ENCODE measurements at places on chromosomes 7 and 10. TPM values are rescaled to one million over a fixed set of nuclear protein-coding genes. Genes with fewer than 3 reads are reported as not detected.

DNA sequence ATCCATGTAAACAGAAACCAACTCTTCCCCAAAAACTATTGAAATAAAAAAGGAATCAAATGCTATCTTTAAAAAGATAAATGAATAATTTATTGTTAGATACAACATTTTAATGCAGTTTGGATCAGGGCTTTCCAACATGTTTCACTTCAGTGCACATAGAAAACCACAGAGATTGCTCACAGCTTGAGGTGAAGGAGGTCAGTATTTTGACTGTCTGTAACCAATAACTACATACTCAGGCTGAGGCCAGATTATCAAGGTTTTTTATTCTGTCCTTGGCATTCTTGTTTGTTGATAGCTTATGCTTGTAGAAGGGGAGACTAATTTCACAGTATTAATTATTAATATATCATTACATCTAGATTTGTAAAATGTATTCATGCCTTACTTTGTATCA, 195.5 kb downstream of the PRKG1 start:
- DNase-seq = no peak
- no peak overlapping the region for H3K4me3 ChIP-seq
- H3K36me3 ChIP-seq = no peaks in the 10 kb centered on the region
- no peaks in the 10 kb centered on the region for H3K4me1 ChIP-seq

DNA sequence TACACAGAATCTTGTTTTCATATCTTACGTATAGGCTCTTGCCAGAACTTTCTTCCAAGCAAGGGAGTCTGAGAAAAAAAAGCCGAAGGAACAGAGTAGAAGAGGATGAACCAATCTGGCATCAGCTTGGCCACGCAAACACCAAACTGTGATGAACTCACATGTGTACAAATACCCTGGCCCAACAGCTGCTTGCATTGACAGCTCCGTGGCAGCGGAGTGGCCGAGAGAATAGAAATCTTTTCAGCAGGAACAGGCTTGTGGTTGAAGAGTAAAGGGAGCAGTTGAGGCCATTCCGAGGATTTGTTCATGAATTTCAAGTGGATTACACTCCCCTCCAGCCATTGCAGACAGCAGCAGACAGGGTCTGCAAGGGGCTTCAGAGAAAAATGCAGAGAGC, 173.8 kb upstream of the PLXNA4 start:
- H3K27me3 ChIP-seq = no peaks in the 10 kb centered on the region
- no peaks in the 10 kb centered on the region for H3K4me1 ChIP-seq
- DNase-seq = no peak
- H3K36me3 ChIP-seq = no peaks in the 10 kb centered on the region
- H3K27ac ChIP-seq = no peak overlapping the region

GRCh38 chr7:67210567-67210966, 213.9 kb downstream of the TYW1 start:
- H3K4me1 ChIP-seq = no peaks in the 10 kb centered on the region
- H3K4me3 ChIP-seq = no peak overlapping the region
- no peaks in the 10 kb centered on the region for H3K27me3 ChIP-seq
- DNase-seq = no peak
- H3K36me3 ChIP-seq = no peaks in the 10 kb centered on the region

GRCh38 chr7:137169282-137169698, 174.2 kb downstream of the PTN start:
- DNase-seq = peak; percentile 46
- no peak overlapping the region for H3K27ac ChIP-seq
- H3K4me3 ChIP-seq = no peak overlapping the region
- no peaks in the 10 kb centered on the region for H3K27me3 ChIP-seq
- H3K36me3 ChIP-seq = no peaks in the 10 kb centered on the region

DNA sequence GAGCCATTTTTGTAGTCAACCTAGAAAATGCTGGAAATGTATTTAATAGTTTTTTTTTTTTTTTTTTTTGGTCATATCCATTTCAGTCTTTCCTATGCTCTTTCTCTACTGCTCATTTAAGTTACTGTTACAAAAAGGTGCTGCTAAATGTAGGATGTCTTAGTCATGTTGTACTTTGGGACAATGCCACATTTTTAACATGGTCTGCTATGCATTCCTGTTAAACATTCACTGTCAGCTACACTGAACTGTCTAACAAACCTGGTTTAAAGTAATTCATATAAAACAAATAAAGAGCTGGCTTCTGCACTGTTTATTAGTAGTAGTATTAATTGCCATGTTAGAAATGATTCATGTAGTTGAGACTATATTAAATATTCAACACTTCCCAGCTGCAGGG, 108.6 kb downstream of the NSUN6 start:
- H3K27ac ChIP-seq = no peak overlapping the region
- peaks cover 4% of the 10 kb centered on the region for H3K36me3 ChIP-seq
- no peak for DNase-seq
- H3K27me3 ChIP-seq = no peaks in the 10 kb centered on the region

DNA sequence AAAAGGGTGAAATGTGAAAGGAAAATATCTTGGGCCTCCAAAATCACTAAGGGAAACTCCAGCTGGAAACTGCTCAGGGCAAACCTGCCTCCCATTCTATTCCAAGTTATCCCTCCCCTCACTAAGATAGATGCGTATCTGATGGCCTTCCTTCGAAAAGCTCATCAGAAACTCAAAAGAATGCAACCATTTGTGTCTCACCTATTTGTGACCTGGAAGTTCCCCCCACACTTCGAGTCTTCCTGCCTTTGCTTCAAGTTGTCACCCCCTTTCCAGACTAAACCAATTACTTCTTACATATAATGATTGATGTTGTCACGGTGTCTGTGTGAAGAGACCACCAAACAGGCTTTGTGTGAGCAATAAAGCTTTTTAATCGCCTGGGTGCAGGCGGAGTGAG, 69.3 kb downstream of the ST8SIA6 start:
- no peaks in the 10 kb centered on the region for H3K27me3 ChIP-seq
- H3K4me1 ChIP-seq = peaks cover 66% of the 10 kb centered on the region
- no peak overlapping the region for H3K4me3 ChIP-seq
- H3K27ac ChIP-seq = no peak overlapping the region
- DNase-seq = no peak
- H3K36me3 ChIP-seq = no peaks in the 10 kb centered on the region

DNA sequence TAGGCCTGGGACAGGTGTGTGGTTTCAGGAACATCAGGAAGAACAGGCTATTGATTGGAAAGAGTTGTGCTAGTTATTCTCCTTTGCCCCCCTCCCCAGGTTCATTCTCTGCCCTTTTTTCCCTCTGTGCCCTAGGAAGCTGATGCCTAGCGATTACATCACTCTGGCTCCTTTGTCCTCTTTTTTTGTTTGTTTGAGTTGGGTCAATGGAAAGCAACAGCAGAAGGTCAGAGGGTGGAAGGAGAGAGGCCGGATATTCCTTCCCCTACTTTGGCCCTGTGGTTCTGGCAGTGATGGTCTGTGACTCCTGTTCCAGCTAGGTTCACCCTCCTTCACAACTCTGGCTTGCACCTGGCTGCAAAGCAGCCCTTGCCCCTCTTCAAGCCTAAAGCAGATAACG, 18.9 kb downstream of the LOXL4 start:
- no peaks in the 10 kb centered on the region for H3K27me3 ChIP-seq
- no peak for DNase-seq
- H3K4me3 ChIP-seq = no peak overlapping the region
- H3K36me3 ChIP-seq = no peaks in the 10 kb centered on the region
- H3K4me1 ChIP-seq = no peaks in the 10 kb centered on the region
- H3K27ac ChIP-seq = no peak overlapping the region

COL28A1 gene
- 13.8 TPM for total RNA-seq

EVX1 gene
- total RNA-seq = not detected

PNLIPRP1 gene
- 3,318 TPM for total RNA-seq

DNA sequence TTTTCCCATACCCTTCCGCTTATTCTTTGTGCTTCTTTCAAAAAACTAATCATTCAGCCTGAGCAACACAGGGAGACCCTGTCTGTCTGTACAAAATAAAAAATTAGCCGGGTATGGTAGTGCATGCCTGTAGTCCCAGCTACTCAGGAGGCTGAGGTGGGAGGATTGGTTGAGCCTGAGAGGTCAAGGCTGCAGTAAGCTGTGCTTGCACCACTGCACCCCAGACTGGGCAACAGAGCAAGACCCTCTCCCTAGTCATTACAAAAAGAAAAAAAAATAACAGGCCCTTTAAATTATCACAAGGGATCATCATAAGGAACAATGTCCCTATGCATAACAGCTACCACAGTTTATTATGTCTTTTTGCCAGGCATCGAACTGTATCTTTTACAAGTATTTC, 119.6 kb downstream of the TRIM24 start:
- H3K36me3 ChIP-seq = no peaks in the 10 kb centered on the region
- no peak for DNase-seq

GPR158 gene
- not detected for total RNA-seq

DNA sequence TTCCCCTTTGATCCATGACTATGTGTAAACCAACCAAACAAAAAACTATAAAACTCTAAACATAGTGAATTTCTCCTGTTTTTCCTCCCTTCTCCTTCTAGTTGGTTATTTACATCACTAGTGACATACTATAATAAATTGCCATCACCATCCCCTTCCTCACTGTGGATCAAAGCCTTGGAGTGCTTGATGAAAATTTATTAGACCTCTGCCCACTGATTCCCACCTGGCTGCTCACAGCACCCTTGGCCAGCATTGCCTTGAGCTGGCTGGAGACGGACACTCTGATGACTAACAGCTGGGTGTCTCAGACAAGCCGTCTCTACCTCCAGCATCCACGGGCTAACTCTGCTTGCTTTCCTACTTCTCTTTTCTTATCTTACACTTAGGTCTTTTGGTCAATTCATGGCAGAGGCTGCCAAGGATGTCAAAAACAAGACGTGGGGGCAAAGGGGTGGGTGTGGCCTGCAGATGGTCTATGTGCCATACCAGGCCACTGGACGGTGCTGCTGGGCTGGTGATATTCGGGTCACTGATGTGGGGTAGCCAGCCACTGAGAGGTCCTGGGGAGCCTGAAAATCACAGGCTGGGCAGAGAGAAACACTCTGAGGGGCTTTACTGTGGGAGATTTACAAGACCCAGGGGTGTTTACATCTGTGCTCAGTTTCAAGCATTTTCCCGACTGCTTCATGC, 207.8 kb downstream of the TAX1BP1 start:
- H3K36me3 ChIP-seq = no peaks in the 10 kb centered on the region
- no peak overlapping the region for H3K4me3 ChIP-seq
- DNase-seq = no peak
- H3K27me3 ChIP-seq = no peaks in the 10 kb centered on the region
- H3K27ac ChIP-seq = no peak overlapping the region
- no peaks in the 10 kb centered on the region for H3K4me1 ChIP-seq

INHBA gene
- total RNA-seq = 0.52 TPM

- H3K4me3 ChIP-seq = no peak overlapping the region
- H3K4me1 ChIP-seq = no peaks in the 10 kb centered on the region
- H3K27me3 ChIP-seq = no peaks in the 10 kb centered on the region
- H3K36me3 ChIP-seq = no peaks in the 10 kb centered on the region
Measured at GRCh38 chr7:7454000-7454399, 81.7 kb downstream of the COL28A1 start.

DNA sequence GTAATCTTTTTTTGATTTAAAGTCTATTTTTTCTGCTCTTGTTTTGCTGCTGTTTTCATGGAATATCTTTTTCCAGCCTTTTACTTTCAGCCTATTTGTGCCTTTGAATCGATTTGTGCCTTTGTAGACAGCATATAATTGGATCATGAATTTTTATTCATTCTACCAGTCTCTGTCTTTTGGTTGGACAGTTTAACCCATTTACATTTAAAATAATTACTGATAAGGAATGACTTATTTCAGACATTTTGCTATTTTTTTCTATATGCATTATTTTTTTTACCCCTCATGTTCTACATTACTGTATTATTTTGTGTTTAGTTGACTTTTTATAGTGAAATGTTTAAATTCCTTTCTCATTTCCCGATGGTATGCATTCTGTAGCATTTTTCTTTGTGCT, 99.6 kb downstream of the EXOC4 start:
- no peak for DNase-seq
- H3K27ac ChIP-seq = no peak overlapping the region
- H3K4me1 ChIP-seq = peaks cover 5% of the 10 kb centered on the region
- H3K36me3 ChIP-seq = no peaks in the 10 kb centered on the region
- no peaks in the 10 kb centered on the region for H3K27me3 ChIP-seq

GRCh38 chr10:55163388-55163979, 362.5 kb upstream of the PCDH15 start:
- H3K36me3 ChIP-seq = no peaks in the 10 kb centered on the region
- H3K4me1 ChIP-seq = no peaks in the 10 kb centered on the region
- H3K27ac ChIP-seq = no peak overlapping the region
- no peaks in the 10 kb centered on the region for H3K27me3 ChIP-seq

ZNF679 gene
- not detected for total RNA-seq

DNA sequence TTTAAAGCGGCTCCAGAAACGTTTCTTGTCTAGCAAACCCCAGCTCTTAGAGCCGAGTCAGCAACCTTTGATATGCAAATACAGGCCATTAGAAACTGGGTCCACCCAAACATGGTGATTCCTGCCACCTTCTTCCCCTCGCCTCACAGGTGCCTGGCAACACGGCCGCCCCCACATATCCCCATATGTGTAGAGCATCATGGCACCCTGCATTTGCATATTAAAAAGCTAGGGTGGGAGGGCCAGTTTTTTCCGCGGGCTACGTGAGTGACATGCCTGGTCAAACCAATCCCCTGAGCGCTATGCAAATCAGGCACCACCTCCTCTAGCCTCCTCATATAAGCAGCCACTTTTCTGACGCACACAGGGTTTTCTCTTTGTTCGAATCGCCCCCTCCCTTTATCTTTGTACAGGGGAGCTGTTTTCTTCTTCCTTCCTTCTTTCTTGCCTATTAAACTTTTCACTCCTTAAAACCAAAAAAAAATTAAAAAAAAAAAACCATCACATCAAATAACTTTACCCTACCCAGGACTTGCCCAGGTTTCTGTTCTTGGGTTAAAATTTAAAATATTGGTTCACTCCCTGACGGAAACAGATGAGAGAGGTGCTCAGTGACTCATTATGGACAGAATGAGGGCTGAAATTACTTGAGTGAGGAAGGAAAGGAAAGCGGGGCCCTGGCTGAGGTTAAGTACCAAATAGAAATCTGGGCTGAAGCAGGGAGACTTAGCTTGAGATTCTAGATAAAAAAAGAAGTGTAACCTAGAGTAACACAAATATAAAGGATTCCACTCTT, 59.8 kb downstream of the COA1 start:
- no peak overlapping the region for H3K4me3 ChIP-seq
- peaks cover 29% of the 10 kb centered on the region for H3K4me1 ChIP-seq
- no peaks in the 10 kb centered on the region for H3K27me3 ChIP-seq
- no peaks in the 10 kb centered on the region for H3K36me3 ChIP-seq

DNA sequence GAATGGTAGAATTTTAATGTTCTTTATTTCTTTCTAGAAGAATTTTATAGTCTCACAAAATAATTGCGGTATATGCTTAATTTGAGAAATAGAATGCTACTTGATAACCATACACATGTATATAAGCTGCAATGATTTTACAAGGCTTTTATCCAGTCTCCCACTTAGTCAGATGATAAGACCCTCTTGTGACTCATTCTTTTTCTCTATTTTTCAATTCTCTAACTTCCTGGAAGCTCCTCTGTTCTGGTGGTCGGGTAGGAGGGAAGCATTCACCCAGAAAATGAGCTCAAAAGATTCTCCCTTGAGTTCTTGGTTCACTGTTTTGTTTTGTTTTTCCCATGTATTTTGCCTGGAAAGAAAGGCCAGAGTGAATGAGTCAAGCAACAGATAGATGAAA, 546.6 kb downstream of the INHBA start:
- DNase-seq = no peak
- no peaks in the 10 kb centered on the region for H3K4me1 ChIP-seq
- H3K27ac ChIP-seq = no peak overlapping the region
- H3K4me3 ChIP-seq = no peak overlapping the region
- H3K36me3 ChIP-seq = no peaks in the 10 kb centered on the region
- no peaks in the 10 kb centered on the region for H3K27me3 ChIP-seq

WAPL gene
- total RNA-seq = 38.9 TPM

- H3K27me3 ChIP-seq = no peaks in the 10 kb centered on the region
- no peak for DNase-seq
- H3K36me3 ChIP-seq = no peaks in the 10 kb centered on the region
- peak overlapping the region; percentile 74 for H3K27ac ChIP-seq
Measured at GRCh38 chr7:131557652-131558385, 1.4 kb upstream of the PODXL start.

All from body of pancreas (tissue), 4 donors.